ENCODE measurements at places on chromosomes 13 and 19. TPM values are rescaled to one million over a fixed set of nuclear protein-coding genes. Genes with fewer than 3 reads are reported as not detected.

ZNF558 gene
- 25.2 TPM for total RNA-seq

PLPP2 gene
- 76.9 TPM for total RNA-seq

RAB8A gene
- total RNA-seq = 65.5 TPM

PIAS4 gene
- total RNA-seq = 14.8 TPM

SIRT6 gene
- 23.3 TPM for total RNA-seq

ZNF382 gene
- total RNA-seq = 12.9 TPM

BRME1 gene
- 0.73 TPM for total RNA-seq

SPACA4 gene
- total RNA-seq = not detected

PGLYRP1 gene
- not detected for total RNA-seq

CYSLTR2 gene
- not detected for total RNA-seq

ZNF439 gene
- total RNA-seq = 6.9 TPM

FFAR3 gene
- total RNA-seq = not detected

ABCA7 gene
- 6.0 TPM for total RNA-seq

MEIOSIN gene
- total RNA-seq = not detected

ZNF20 gene
- total RNA-seq = 6.5 TPM

NLRP4 gene
- not detected for total RNA-seq

CRLF1 gene
- 9.5 TPM for total RNA-seq

LILRB3 gene
- total RNA-seq = not detected

WASF3 gene
- 12.2 TPM for total RNA-seq

TTC9B gene
- total RNA-seq = 0.17 TPM

KLC3 gene
- under 0.01 TPM for total RNA-seq

ALKBH7 gene
- 59.1 TPM for total RNA-seq
